Inflammatory macrophage treated with lipopolysaccharide for 1 hour (primary cell): ENCODE measurements at places on chromosomes 4 and X.

- DNase-seq, result no peak
Measured at GRCh38 chr4:48346594-48346993, 5.3 kb downstream of the SLAIN2 start.

- DNase-seq, result no peak
Measured at GRCh38 chrX:33989936-33990335, 142.2 kb downstream of the FAM47A start.

GRCh38 chr4:31908261-31908660, 1188.1 kb downstream of the PCDH7 start:
- DNase-seq, result no peak

DNA sequence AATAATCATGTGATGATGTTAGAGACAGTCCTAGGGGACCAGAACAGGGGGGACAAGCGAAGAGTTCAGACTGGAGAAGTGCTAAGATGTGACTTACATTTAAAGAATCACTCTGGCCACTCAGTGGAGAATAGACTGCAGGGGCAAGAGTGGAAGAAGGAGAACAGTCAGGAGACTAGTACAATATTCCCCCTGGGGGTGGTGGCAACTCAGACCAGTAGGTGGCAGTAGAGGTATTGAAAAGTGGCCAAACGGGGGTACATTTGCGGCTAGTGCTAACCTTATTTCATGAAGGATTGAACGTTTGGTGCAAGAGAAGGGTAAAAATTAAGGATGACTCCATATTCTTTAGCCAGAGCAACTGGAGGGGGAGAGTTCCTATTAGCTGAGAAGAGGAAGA, 2.7 kb upstream of the BMX start:
- DNase-seq, result peak; percentile 8

GRCh38 chrX:133709501-133709900, 275.9 kb downstream of the GPC3 start:
- DNase-seq, result no peak

- no peak for DNase-seq
Measured at GRCh38 chrX:37476571-37477170, 94.8 kb upstream of the LANCL3 start.

- DNase-seq, result peak; percentile 14
Measured at GRCh38 chrX:30610026-30610425, 32.5 kb upstream of the TASL start.

DNA sequence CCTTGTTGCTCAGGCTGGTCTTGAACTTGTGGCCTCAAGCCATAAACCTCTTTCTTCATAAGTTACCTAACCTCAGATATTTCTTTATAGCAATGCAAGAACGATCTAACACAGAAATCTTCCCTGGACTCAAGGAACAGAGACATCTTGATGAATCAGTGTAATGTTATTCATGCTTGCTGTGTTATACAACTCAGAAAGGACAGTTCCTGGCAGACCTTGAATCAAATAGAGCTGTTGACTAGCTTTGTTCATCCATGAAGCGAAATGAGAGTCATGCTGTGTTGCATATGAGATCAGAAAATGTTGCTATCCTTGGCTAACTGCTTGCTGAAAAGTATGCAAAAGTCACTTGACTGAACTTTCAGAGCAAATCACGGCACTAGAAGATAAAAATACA, 72.6 kb upstream of the ARHGAP24 start:
- DNase-seq, result no peak

DNA sequence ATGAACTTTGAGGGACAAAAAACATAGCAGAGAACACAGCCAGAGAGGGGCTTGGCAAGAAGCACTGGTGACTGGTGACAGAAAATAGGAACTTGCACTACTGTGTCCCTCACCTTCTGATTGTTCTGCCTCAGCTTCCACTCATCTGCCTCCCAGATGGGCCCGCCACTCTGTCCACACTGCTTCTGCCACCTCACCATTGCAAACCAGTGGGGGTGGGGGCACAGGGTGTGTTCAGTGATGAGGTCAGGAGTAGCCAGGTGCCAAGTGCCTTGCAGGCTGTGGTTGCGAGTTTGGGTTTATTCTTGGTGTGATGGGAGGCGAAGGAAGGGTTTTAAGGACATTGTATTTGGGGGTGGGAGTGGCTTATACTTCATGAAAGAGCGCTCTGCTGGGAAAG, 9.1 kb upstream of the UBA1 start:
- no peak for DNase-seq

- DNase-seq, result no peak
Measured at GRCh38 chr4:86452924-86453531, 93.2 kb upstream of the MAPK10 start.

DNA sequence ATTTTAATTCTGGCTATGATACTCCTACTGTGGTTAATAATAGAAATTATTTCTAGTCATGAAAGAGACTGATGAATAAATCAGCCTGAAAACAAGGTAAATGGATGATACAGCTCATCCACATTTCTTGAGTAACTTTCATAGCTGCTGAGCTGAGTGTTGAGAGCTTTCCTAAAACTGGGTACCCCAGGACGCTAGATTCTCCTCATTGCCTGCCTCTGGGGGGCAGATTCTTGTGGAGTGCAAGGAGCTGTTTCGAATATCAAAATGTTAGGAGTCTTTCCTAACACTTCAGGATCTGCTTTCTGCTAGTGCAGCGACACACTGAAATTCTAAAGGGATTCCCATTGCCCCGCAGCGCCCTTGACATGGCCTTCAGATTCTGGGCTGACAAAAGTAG, 2.1 kb downstream of the MND1 start:
- no peak for DNase-seq

GRCh38 chr4:80062527-80062926, 10.5 kb downstream of the ANTXR2 start:
- DNase-seq, result no peak

DNA sequence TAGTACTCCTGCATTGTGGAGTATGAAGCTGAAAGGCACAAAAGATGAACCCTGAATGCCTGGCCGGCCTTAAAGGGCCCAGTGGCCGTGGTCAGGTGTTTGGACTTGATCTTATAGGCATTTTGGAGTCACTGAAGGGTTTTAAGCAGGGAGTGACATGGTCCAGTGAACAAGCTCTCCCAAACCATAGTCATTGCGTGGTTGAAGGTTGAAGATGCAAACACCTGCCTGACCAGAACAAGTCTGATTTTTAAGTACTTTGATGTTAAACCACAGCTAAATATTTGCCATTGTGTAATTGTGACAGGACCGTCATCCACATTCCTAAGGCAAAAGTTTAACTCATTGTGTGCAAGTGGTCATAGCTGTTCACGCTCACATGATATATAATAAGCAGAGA, 3.3 kb downstream of the STK32B start:
- no peak for DNase-seq

DNA sequence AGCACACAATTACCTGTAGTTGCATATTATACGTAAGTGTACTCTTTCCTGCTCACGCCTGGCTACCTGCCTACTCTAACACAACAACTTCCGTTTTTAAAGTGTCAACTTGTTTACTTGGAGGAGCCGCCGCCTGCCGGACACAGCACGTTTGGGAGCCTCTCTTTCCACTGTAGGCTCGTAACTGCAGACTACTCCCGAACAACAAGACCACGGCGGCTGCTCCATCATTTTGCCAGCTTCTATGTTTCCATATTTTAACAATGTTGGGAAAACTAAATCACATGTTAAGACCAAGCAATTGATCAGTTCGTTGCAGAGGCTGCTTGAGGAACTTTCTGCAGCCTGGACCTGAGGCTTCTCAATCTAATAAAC, 841 bp downstream of the MTNR1A start:
- DNase-seq, result no peak

DNA sequence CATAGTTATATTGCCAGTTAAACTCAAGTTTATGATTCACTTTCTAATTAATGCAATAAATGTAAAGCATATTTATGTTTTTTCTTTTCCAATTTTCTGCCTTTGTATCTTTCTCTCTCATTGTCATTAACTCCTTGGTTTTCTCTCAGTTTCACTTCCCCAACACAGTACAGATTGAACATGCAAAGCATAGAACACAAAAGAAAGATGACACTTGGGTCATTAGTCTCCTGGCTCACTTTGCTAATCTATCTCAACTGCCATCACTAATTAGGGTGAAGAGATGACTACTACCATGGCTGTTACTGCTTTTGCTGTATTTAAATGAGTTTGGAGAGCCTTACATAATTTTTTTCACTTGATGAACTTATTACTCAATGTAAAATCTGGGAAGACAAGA, 12.3 kb upstream of the NAA11 start:
- no peak for DNase-seq

- peak; percentile 86 for DNase-seq
Measured at GRCh38 chr4:168585168-168586091, 88.6 kb downstream of the PALLD start.

DNA sequence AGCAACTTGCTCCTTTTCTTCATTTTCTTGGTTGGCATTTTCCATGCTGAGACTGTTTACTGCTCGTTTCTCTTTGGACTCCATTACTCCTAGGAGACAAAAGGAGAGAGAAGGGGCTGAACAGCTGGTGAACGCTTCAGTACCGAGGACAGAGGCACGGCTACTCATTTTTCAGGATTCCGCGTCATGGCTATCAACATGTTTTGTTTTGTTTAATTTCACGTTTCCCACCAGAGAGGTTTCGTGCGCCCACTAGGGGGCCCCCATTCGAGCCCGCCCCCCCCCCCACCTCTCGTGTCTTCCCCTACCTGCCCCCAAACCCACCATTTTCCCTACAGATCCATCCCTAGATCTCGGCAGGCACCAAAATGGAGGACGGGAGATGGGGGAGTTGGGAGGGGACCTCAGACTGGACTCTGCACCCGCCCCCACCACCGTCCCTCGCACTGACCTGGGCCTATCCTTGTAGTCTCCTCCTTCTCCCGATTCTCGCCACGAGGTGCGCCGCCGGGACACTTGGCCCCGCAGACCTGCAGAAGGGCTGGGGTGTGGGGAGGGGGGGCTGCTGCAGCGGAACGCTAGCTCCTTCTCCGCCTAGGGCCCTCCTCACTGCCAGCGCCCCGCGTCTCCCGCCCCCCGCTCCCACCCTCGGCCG, 653 bp downstream of the BEX1 start:
- DNase-seq, result no peak

DNA sequence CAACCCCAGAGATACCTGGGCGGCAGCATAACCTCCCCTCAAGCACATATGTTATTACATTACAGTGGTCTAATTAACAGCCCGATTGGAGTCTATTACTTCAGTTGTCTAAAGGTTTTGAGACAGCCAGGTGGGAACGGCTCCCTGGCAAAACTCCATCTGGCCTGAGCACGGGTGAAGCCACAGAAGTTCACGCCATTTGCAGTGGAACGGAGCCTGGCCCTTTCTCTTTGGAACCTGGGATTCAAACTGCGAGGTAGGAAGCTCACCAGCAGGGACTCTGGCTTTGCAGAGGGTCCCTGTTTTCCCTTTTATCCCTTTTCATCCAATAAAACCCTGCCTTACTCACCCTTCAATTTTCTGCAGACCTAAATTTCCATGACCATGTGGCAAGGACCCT, 45.9 kb upstream of the NEIL3 start:
- no peak for DNase-seq
